ENCODE measurements at places on chromosomes 2 and 18.

DNA sequence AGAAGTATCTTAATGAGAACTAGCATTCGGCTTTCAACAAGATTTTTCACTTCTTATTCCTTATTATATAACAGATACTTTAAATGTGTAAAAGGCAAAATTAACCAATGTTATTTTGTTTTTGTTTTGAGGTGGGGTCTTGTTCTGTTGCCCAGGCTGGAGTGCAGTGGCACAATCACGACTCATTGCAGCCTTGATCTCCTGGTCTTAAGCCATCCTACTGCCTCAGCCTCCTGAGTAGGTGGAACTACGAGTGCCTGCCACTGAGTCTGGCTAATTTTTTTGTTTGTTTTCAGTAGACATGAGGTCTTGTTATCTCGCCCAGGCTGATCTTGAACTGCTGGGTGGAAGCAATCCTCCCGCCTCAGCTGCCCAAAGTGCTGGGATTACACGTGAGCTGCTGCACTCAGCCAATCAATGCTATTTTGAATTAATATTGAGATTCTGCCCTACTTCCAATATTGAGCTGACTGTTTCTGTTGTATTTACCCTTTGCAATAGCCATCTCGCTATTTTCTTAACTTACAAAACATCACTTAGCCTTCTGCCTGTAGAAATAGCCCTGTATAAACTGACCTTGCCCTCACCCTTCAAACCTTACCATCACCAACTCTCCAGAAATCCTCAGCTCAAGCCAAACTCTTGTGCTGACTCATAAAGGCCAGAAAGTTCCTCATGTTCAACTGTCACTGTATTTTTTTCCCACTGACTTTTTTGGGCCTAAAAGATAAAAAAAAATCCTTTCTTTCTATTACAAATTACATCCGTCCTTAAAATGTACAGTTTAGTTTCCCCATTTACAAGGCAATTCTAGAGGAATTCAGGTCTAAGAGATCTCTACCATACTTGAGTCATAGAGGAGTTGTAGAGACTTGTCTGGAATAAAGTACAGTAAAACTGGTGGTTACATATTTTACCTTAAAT is 94.3 kb downstream of the OLA1 start:
- H3K36me3 ChIP-seq = no peaks in the 10 kb centered on the region
- H3K27me3 ChIP-seq = no peaks in the 10 kb centered on the region

DNA sequence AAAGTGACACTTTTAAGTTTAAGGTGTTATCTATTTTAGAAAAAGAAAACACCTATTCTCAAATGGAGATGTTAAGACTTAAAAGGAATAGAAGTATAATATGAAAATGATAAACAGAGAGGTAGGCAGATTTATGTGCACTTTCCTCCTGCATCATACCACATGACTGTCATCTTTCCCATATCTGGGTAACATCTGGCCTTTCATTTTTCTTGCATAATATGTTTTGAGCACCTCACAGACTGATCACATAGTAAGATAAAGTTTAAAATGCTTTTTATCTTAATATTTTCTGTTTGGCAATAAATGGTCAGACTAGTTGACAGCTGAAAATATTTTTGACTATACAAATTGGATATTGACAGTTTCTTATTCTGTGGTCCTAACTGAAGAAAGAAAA is 1852.1 kb upstream of the PIK3C3 start:
- H3K27me3 ChIP-seq = no peaks in the 10 kb centered on the region
- DNase-seq = no peak
- no peak overlapping the region for H3K4me3 ChIP-seq
- no peaks in the 10 kb centered on the region for H3K4me1 ChIP-seq
- no peak overlapping the region for H3K27ac ChIP-seq

- no peaks in the 10 kb centered on the region for H3K27me3 ChIP-seq
- peaks cover 1% of the 10 kb centered on the region for H3K4me1 ChIP-seq
- H3K27ac ChIP-seq = no peak overlapping the region
- no peak for DNase-seq
- H3K4me3 ChIP-seq = no peak overlapping the region
These were observed 97.7 kb downstream of the DPP4 start for GRCh38 chr2:161976295-161976694.

GRCh38 chr2:39487398-39488250 is 50.5 kb upstream of the MAP4K3 start:
- DNase-seq = no peak
- H3K4me3 ChIP-seq = no peak overlapping the region
- peaks cover 2% of the 10 kb centered on the region for H3K4me1 ChIP-seq

- no peaks in the 10 kb centered on the region for H3K27me3 ChIP-seq
- no peaks in the 10 kb centered on the region for H3K36me3 ChIP-seq
- DNase-seq = no peak
- H3K27ac ChIP-seq = no peak overlapping the region
These were observed 40.2 kb downstream of the MAP4K4 start for GRCh38 chr2:101737478-101738255.

- no peak overlapping the region for H3K4me3 ChIP-seq
- DNase-seq = no peak
- no peaks in the 10 kb centered on the region for H3K4me1 ChIP-seq
- no peak overlapping the region for H3K27ac ChIP-seq
These were observed 38.9 kb downstream of the HIBCH start for GRCh38 chr2:190280565-190281350.

DNA sequence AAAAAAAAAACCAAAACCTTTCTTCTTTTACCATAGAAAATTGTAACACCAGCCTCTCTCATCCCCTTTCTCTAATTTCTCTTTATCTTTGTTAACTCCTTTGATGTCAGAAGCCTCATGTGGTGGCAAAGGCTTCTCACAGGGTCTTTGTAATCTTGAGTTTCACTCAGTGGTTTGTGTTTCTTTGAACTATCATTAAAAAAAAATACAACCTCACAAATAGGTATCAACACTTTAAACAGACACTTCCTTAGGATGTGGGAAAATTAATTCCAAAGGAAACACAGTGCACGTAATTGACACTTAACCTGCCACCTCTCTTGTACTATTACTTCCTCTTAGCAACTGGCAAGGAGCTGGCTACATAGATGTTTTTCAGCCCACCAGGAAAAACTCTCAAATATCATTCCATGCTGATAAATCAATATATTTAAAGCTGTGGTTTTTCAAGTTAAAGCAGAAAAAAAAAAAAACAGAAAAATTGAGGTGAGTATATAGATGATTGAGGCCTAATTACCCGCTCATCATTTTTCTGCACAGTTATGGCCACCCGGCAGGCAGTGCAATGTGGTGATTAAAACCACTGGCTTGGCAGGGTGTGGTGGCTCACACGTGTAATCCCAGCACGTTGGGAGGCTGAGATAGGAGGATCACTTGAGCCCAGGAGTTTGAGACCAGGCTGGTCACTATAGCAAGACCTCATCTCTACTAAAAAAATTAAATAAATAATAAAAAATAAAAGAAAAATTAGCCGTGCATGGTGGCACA is 193.5 kb downstream of the MYO3B start:
- no peaks in the 10 kb centered on the region for H3K27me3 ChIP-seq
- H3K36me3 ChIP-seq = no peaks in the 10 kb centered on the region
- H3K4me1 ChIP-seq = peaks cover 3% of the 10 kb centered on the region
- no peak overlapping the region for H3K4me3 ChIP-seq
- DNase-seq = no peak

DNA sequence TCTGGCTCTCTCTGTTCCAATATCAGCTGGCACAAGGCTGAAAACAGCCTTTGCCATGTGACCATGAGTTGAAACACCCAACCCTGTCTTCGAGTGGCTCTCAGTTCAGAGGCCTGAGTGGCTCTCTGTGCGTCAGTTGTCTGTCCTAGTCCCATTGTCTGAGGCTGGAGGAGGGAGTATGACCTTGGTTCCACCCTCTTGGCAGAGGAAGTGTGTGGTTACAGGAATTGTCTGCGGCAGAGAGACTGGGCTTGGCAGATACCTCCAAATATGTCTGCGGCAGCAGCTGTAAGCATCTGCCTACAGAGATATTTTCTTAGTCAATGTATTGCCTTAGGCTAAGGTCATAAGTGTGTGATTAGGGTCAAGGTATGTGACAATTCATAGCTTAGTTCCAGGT is 32.6 kb downstream of the CNGA3 start:
- H3K27me3 ChIP-seq = no peaks in the 10 kb centered on the region
- H3K4me1 ChIP-seq = no peaks in the 10 kb centered on the region
- H3K27ac ChIP-seq = no peak overlapping the region
- DNase-seq = no peak

DNA sequence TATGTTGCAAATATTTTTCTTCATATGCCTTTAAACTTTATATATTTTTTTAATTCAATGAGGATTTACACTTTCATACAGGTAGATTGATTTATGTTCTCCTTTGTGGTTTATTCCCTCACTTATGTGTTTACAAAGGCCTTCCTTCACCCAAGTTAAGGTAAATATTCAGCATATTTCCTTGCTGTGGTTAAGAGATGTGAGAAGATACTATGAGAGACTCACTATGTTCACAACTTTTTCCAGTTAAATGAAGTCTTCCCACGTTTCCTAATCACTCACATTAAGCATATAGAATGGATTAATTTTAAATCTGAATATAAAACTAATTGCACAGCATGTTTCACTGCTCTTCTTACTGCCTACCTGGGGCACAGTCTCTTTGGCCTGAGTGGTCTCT is 597 bp downstream of the PECR start:
- H3K27me3 ChIP-seq = no peaks in the 10 kb centered on the region
- H3K36me3 ChIP-seq = no peaks in the 10 kb centered on the region
- H3K27ac ChIP-seq = no peak overlapping the region
- DNase-seq = no peak

DNA sequence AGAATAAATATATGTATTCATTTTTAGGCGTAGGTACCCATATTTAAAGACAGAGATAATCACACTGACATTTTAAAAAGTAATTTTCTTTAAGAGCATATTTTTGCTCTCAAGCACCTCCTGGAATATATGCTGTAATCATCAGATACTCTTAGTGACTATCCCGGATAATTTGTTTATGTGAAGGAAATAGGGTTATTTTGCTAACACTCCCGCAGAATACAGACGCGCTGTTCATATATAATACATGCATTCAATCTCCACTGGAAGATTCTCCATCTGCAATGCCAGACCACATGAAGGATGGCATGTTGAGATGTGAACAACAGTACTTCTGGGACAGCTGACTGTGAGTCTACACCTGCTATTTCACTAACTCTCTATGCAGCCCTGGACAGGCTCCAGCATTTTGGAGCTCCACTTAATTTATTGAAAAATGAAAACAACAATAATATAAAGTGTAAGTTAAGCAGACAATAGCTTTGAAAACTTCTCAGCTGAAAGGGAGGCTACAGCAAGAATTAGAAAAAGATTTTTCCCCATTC is 430.6 kb downstream of the TMX3 start:
- no peaks in the 10 kb centered on the region for H3K36me3 ChIP-seq
- H3K4me1 ChIP-seq = no peaks in the 10 kb centered on the region
- H3K27me3 ChIP-seq = no peaks in the 10 kb centered on the region
- no peak overlapping the region for H3K27ac ChIP-seq
- H3K4me3 ChIP-seq = no peak overlapping the region

GRCh38 chr2:39494784-39495251 is 57.7 kb upstream of the MAP4K3 start:
- H3K36me3 ChIP-seq = no peaks in the 10 kb centered on the region
- H3K27ac ChIP-seq = no peak overlapping the region

DNA sequence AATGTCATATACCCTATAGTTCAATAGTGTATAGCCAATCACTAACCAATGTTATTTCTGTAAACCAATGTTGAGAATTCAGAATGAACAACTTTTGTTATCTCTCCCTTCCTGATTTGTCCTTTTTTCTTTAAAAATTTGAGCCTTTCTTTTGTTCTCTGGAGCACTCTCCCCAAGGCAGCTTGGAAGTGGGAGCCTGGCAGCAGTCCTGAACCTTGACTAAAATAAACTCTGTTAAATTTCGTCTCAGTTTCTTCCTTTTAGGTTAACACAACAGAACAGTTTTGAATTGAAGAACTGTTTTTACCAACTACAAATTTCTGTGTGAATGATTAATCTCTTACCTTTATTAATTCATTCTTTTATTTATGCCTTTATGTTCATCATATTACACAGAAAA is 35.9 kb downstream of the CD302 start:
- no peak overlapping the region for H3K4me3 ChIP-seq
- no peaks in the 10 kb centered on the region for H3K4me1 ChIP-seq
- DNase-seq = no peak
- H3K36me3 ChIP-seq = peaks cover 4% of the 10 kb centered on the region

GRCh38 chr2:68709421-68709911 is 25.1 kb upstream of the ARHGAP25 start:
- DNase-seq = peak; percentile 29
- H3K4me3 ChIP-seq = no peak overlapping the region
- no peaks in the 10 kb centered on the region for H3K4me1 ChIP-seq

DNA sequence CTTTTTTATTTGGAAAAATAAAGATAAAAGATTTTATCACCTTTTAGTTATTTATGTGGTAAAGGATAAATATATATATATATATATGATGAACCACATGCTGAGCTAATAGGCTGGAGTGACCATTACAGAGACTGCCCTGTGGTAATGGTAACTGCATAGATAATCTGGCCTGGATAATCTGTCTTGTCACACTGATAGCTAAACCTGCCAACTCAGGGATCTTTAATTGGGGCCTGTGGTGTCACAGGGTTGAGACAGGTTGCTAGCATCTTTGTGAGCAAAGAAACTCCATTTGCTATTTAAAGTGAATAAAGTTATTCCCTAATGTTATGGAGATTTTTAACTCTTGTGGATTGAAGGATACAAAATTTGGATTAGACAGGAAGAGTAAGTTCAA is 203.0 kb downstream of the PHLPP1 start:
- no peaks in the 10 kb centered on the region for H3K36me3 ChIP-seq
- no peaks in the 10 kb centered on the region for H3K27me3 ChIP-seq
- DNase-seq = no peak
- no peak overlapping the region for H3K4me3 ChIP-seq

DNA sequence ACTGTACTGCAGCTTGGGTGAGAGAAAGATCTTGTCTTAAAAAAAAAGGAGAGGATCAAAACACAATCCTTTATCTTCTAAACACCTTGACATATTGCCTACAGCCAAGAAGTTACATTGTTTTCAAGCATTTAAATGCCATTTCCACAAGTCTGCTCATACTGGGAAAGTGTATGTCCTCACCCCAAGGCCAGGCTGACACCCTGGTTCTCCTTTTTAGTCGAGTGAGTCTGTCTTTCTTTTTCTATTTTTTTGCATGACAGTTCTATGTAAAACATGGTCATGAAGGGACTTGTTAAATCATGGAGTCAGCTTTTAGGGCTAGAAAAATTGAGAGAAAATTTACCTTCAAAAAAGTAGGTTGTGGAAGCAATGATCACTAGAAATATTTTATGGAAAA is 233.3 kb downstream of the FAM210A start:
- DNase-seq = no peak
- no peak overlapping the region for H3K27ac ChIP-seq
- H3K27me3 ChIP-seq = no peaks in the 10 kb centered on the region
- H3K4me1 ChIP-seq = no peaks in the 10 kb centered on the region
- H3K36me3 ChIP-seq = no peaks in the 10 kb centered on the region

- H3K4me3 ChIP-seq = no peak overlapping the region
- H3K27ac ChIP-seq = no peak overlapping the region
- H3K4me1 ChIP-seq = peaks cover 2% of the 10 kb centered on the region
- H3K27me3 ChIP-seq = no peaks in the 10 kb centered on the region
These were observed 14.6 kb upstream of the RIT2 start for GRCh38 chr18:43129946-43130524.

All from iPS DF 6.9 (cell line).